Progenitor cell of endocrine pancreas (in vitro differentiated cells): ENCODE measurements at places on chromosomes 13 and 19. TPM values are rescaled to one million over a fixed set of nuclear protein-coding genes. Genes with fewer than 3 reads are reported as not detected.

NOVA2 gene
- 0.44 and 0.53 TPM in 2 replicates for total RNA-seq

IL11 gene
- 2.2 and 2.8 TPM in 2 replicates for total RNA-seq

DLL3 gene
- total RNA-seq: 0.93 and 1.1 TPM in 2 replicates

COMP gene
- total RNA-seq: 0.13 and 0.24 TPM in 2 replicates

LGALS4 gene
- total RNA-seq: 2.7 and 3.7 TPM in 2 replicates

PSG11 gene
- total RNA-seq: not detected in 2 replicates

FFAR1 gene
- total RNA-seq: 0.33 and 0.74 TPM in 2 replicates

CGB2 gene
- not detected in 2 replicates for total RNA-seq

SLC27A5 gene
- 9.4 and 9.9 TPM in 2 replicates for total RNA-seq

OVOL3 gene
- 0.47 TPM in 1 of 2 replicates, not detected in the other for total RNA-seq

RAP2A gene
- 34.1 and 35.1 TPM in 2 replicates for total RNA-seq

POLR1D gene
- total RNA-seq: 153 TPM in 2 replicates

ZNF837 gene
- 5.4 and 6.1 TPM in 2 replicates for total RNA-seq

DNA sequence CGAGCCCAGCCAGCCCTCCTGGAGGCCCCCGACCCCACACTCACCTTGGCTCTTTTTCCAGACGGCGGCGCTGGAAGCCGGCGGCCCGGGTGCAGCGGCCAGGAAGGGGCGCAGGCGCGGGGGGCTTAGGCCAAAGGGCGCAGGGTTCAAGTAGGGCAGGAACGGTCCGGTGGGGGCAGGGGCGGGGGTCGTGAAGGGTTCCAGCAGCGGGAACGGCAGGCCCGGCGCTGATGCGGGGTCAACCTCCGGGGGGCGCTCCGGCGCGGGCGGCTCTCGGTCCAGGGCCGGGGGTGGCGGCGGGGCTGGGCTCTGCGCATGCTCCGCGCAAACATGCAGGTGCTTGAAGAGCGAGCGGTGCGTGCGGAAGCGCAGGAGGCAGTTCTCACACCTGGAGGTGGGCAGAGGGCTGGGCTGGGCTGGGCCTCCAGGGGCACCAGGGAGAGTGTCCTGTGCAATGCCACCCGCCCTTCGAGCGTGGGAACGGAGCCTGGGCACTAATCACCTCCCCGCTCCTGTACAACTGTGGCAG is 2.3 kb downstream of the ZNF414 start:
- peaks cover 5% of the 10 kb centered on the region for H3K4me1 ChIP-seq
- H3K36me3 ChIP-seq: peaks cover 4% of the 10 kb centered on the region

DNA sequence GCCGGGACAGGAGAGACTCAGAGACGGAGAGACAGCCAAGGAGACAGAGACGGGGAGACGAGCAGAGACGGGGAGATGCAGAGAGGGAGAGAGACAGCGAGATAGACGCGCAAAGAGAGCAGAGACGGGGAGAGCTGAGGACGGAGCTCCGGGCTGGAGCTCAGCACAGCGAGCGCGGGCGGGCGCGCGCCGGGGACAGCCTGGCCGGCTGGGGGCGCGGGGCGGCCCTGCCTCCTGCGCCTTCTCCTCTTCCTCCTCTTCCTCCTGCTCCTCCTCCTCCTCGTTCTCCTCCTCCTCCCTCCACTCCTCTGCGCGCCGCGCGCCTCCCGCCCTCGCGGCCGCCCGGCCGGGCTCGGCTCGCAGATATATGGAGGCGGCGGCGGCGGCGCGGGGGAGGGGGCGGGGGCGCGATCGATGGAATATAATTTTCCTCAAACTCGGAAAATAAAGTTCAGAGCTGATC is at the start of gene ERFL:
Gene ERFL (minus strand): TSS at position 229 of the 463 bp plus-strand sequence. CDS start 15,530 bp downstream, outside the sequence.
- peaks cover 44% of the 10 kb centered on the region for H3K27me3 ChIP-seq
- peaks cover 18% of the 10 kb centered on the region for H3K4me1 ChIP-seq
- DNase-seq: no peak
- H3K4me3 ChIP-seq: peak within 1 kb of the TSS; percentile 63
- H3K36me3 ChIP-seq: no peaks in the 10 kb centered on the region
- H3K27ac ChIP-seq: peak within 1 kb of the TSS; percentile 9

DNA sequence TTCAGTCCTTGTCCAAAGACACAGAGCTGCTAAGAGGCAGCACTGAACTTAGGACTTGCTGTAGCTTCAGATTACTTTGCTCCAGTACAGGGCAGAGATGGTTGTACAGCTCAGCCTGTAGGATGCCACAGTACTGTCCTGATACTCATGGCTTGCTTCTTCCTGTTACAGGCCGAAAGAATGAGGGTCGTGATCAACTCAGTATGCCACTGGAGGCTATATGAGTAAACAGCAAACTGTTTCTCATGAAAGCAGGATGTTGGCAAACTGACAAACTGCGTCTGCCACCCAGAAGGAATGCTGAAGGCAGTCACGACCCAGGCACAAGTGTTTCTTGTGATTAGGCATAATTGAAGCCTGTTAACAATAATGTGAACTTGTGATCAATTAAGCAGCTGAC is 2.8 kb downstream of the ZNF749 start:
- H3K36me3 ChIP-seq: peaks cover 51% of the 10 kb centered on the region
- no peaks in the 10 kb centered on the region for H3K27me3 ChIP-seq
- DNase-seq: no peak
- no peak overlapping the region for H3K27ac ChIP-seq
- peaks cover 20% of the 10 kb centered on the region for H3K4me1 ChIP-seq

DNA sequence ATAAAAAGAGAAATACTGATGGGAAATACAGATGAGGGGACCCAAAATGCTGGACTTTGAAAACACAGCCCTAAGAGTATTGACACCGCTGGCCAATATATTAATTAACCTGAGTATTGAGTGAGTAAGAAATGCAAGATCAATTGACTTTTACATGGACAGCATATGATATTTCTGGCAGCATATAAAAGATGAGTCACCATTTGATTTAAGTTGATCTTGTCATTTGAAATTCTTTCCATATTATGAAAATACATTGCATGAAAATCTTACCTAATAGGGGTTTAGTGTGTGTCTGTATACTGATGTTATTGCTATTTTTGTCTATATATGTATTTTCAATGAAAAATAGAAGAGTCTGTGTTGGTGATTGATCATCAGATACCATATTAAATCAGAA is 619.6 kb downstream of the KCTD12 start:
- no peak overlapping the region for H3K4me3 ChIP-seq
- no peaks in the 10 kb centered on the region for H3K36me3 ChIP-seq
- H3K4me1 ChIP-seq: no peaks in the 10 kb centered on the region
- DNase-seq: no peak
- H3K27ac ChIP-seq: no peak overlapping the region

DNA sequence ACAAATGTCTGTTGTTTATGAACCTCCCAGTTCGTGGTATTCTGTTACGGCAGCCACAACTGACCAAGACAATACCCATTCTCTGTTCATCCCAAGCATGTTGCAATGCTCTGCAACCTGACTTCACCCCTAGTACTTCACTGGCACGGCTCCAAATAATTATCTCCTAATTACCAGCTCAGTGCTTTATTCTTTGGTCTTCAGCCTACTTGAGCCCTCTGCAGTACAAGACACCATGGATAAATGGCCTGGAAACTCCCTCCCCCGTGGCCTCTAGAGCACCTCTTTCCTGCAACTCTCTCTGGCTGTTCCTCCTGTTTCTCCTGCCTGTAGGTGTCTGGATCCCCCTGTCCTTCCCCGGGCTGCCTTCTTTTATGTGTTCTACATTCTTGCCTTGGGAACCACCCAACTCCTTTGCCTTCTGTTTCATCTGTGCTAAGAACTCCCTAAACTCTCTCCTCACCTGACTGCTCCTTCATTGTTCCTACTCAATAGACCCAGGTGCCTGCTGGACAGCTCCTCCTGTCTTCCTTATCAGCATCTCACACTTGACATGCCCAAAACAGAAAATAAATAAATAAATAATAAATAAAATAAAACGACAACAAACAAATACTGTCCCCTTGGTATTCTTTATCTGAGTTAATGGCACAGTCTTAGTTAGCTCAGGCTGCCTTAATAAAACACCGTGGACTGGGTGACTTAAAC is 200.4 kb upstream of the IPO5 start:
- H3K27me3 ChIP-seq: peaks cover 16% of the 10 kb centered on the region
- H3K4me1 ChIP-seq: no peaks in the 10 kb centered on the region
- no peak overlapping the region for H3K4me3 ChIP-seq
- DNase-seq: no peak
- H3K36me3 ChIP-seq: no peaks in the 10 kb centered on the region

DNA sequence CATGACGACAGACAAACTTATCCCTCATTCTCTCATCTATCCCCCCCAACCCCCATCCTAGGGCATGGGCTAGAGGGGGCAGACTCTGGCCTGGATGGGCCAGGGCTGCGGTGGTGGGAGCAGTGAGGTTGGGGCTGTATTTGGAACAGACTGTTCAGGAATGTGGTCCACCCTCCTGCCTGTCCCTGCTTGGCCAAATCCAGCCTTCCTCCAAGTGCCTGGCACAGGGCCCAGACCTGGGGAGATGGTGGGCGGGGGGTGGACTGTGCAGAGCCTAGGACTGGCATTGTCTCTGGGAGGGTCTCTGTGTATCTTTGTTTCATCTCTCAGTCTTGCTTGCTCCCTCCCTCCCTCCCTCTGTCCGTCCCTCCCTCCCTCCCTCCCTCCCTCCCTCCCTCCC is 14.2 kb downstream of the EGLN2 start:
- H3K27me3 ChIP-seq: peaks cover 43% of the 10 kb centered on the region
- DNase-seq: no peak
- no peaks in the 10 kb centered on the region for H3K36me3 ChIP-seq

GRCh38 chr19:50837300-50837699 is 3.9 kb upstream of the KLK15 start:
- no peak for DNase-seq
- H3K36me3 ChIP-seq: no peaks in the 10 kb centered on the region
- peaks cover 5% of the 10 kb centered on the region for H3K4me1 ChIP-seq
- H3K4me3 ChIP-seq: no peak overlapping the region

GRCh38 chr19:28502879-28503734 is 709.8 kb downstream of the UQCRFS1 start:
- H3K27me3 ChIP-seq: peaks cover 7% of the 10 kb centered on the region
- H3K4me1 ChIP-seq: peaks cover 3% of the 10 kb centered on the region
- DNase-seq: no peak
- no peaks in the 10 kb centered on the region for H3K36me3 ChIP-seq
- H3K27ac ChIP-seq: no peak overlapping the region
- no peak overlapping the region for H3K4me3 ChIP-seq

DNA sequence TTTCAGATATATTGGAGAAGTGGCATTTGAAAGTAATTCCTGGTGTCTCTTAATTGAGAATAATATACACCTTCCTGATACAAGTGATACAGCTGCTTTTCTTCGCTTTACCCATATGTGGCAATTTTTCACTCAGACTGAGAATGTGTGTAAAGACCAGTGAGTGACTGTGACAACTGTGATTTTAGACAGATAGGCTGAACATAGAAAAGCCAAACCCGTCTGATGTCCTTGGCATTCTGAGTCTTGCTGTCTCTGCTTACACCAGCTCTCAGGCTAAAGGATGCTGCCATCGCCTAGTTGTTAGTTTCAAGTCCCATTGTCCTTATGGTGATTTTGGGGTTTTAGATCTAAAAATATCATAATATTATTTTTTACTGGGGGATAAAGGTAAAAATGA is 492.6 kb downstream of the RFC3 start:
- H3K4me1 ChIP-seq: no peaks in the 10 kb centered on the region
- no peak overlapping the region for H3K27ac ChIP-seq
- H3K4me3 ChIP-seq: no peak overlapping the region

DNA sequence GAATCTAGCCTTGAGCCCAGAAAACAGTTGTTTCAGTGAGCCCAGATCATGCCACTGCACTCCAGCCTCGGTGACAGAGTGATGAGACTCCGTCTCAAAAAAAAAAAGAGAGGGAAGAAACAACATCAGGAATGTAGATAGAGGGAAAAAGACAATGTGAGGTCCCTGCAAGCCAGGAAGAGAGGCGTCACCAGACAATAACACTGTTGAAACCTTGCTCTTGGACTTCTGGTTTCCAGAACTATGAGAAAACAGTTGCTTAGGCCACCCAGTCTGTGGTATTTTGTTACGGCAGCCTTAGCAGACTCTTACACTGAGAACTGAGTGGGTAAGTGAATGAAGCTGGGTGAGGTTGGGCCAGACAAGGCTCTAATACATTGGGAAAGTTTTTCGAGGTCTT is 64.1 kb downstream of the TNFSF11 start:
- no peaks in the 10 kb centered on the region for H3K36me3 ChIP-seq
- H3K27ac ChIP-seq: no peak overlapping the region
- peaks cover 4% of the 10 kb centered on the region for H3K27me3 ChIP-seq
- H3K4me3 ChIP-seq: no peak overlapping the region
- H3K4me1 ChIP-seq: peaks cover 6% of the 10 kb centered on the region
- DNase-seq: no peak

DNA sequence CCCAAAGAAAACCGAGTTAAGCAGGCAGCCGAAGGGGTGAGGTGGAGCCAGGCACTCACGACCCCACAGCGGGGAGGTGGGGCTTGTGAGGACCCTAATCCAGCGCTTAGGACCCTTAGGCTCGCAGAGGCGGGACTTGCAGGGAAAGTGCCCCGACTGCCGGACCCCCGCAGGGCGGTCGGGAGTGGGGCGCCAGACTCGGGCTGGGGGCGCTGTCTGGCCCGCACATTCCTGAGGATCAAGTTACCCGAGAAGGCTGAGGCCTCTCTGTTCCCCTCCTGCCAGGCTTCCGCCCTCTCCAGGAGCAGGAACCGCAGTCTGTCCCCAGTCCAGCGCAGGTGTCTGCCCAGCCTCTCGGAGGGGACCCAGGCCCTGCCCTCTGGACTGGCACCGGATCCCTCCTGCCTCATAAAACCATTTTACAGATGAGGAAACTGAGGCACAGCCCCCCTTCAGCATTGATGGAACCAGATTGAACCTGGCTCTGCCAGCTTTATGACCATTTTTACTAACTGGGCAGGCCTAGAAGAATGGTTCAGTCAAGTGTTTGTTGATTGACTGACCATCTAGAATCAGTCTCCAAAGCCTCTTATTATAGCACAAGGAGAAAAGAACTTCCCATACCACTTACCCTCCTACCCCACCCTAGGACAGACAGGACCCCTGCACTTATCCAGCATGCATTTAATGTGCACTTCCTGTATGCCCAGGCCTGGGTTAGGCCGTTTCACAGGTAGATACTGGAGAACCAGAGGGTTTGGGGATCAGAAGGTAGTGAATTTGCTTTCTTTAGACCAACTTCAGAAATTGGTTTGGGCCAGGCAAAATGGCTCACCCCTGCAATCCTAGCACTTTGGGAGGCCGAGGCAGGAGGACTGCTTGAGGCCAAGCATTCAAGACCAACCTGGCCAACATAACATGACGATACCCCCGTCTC is 6.7 kb upstream of the JUND start:
- no peaks in the 10 kb centered on the region for H3K36me3 ChIP-seq
- DNase-seq: no peak
- peaks cover 13% of the 10 kb centered on the region for H3K4me1 ChIP-seq
- peak overlapping the region; percentile 16 for H3K4me3 ChIP-seq
- H3K27ac ChIP-seq: peak overlapping the region; percentile 73
- H3K27me3 ChIP-seq: no peaks in the 10 kb centered on the region

- no peaks in the 10 kb centered on the region for H3K36me3 ChIP-seq
- H3K27ac ChIP-seq: peak overlapping the region; percentile 97
- H3K27me3 ChIP-seq: peaks cover 7% of the 10 kb centered on the region
- H3K4me1 ChIP-seq: peaks cover 17% of the 10 kb centered on the region
- peak overlapping the region; percentile 94 for H3K4me3 ChIP-seq
- DNase-seq: peak; percentile 14
These were observed 533 bp downstream of the LRCH1 start for GRCh38 chr13:46553521-46553885.

GRCh38 chr19:8305798-8306197 is 2.4 kb downstream of the CD320 start:
- DNase-seq: peak; percentile 5
- H3K27ac ChIP-seq: no peak overlapping the region
- no peak overlapping the region for H3K4me3 ChIP-seq
- no peaks in the 10 kb centered on the region for H3K27me3 ChIP-seq
